ENCODE measurements at places on chromosomes 12 and 14. TPM values are rescaled to one million over a fixed set of nuclear protein-coding genes. Genes with fewer than 3 reads are reported as not detected.

GRCh38 chr14:33527023-33527634 is 423.7 kb downstream of the EGLN3 start:
- no peak for DNase-seq

- no peak for DNase-seq
Observed at GRCh38 chr12:25058658-25059058, 109.8 kb upstream of the BCAT1 start.

- DNase-seq: no peak
Observed at GRCh38 chr12:1910468-1910867, 8.0 kb downstream of the CACNA2D4 start.

DNA sequence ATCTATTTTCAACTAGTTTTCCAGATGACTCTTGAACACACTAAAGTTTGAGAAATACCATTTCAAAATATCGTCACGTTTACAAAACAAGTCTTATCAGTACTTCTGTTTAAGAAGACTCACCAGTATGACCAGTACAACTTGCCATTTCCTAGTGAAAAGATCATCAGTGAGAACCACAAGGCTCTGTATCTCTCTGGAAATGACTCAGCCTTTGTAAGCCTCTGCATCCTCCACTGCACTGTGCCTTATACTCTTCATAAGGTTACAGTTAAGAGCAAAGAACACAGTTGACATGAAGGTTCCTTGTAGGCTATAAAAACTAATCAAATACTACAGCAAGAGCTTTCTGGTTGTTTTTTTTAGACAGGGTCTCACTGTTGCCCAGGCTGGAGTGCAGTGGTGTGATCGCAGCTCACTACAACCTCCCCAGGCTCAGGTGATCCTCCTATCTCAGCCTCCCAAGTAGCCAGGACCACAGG is 5.7 kb upstream of the VTI1B start:
- no peak for DNase-seq

GRCh38 chr14:23542261-23542660 is 9.3 kb downstream of the ZFHX2 start:
- no peak for DNase-seq

PTGER2 gene
- total RNA-seq: 8.9 TPM

DNA sequence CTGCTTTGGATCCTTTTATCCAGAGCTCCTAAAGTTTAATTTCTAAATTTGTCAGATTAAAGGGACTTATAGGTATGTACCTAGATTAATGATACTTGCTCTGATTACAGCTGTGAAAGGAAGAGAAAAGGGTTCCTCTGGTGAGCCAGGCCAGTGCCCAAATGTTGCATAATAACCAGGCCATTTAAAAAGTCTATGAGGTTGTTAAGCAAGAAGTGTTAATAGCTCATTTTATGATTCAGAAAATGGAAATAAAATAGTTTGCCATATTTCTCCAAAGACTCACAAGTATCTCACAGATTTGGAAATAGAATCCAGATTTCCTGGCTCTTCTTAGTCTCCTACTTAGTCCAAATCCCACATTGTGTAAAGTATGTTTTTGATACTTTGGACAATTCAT is 67.6 kb downstream of the SLC38A6 start:
- no peak for DNase-seq

CLEC7A gene
- 25.4 TPM for total RNA-seq

LBHD2 gene
- not detected for total RNA-seq

DNA sequence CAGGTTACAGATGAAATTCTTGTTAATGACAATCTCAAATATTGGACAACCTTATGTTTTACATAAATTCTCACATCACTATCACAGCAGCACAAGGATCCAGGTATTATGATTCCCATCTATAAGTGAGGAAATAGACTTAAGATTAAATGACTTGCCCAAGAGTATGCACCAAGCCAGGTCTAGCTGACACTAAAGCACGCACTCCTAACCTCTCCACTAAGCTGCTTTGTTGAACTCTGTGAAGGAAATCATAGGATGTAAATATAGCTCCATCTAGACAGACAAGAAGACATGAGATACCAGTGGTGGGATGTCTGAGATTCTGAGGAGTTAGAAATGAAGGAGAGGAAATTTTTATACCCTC is 87.9 kb downstream of the PHLDA1 start:
- DNase-seq: no peak

DDX23 gene
- 66.5 TPM for total RNA-seq
